ENCODE measurements at places on chromosomes 3 and 15. TPM values are rescaled to one million over a fixed set of nuclear protein-coding genes. Genes with fewer than 3 reads are reported as not detected.

REC114 gene
- not detected for total RNA-seq

HTR3E gene
- not detected for total RNA-seq

ALDH1L1 gene
- 10.9 TPM for total RNA-seq

ARRDC4 gene
- 19.1 TPM for total RNA-seq

ITPKA gene
- total RNA-seq: 0.29 TPM

ADGRG7 gene
- total RNA-seq: 0.51 TPM

LRRK1 gene
- total RNA-seq: 20.0 TPM

TBL1XR1 gene
- 200 TPM for total RNA-seq

B4GALT4 gene
- 21.9 TPM for total RNA-seq

DNA sequence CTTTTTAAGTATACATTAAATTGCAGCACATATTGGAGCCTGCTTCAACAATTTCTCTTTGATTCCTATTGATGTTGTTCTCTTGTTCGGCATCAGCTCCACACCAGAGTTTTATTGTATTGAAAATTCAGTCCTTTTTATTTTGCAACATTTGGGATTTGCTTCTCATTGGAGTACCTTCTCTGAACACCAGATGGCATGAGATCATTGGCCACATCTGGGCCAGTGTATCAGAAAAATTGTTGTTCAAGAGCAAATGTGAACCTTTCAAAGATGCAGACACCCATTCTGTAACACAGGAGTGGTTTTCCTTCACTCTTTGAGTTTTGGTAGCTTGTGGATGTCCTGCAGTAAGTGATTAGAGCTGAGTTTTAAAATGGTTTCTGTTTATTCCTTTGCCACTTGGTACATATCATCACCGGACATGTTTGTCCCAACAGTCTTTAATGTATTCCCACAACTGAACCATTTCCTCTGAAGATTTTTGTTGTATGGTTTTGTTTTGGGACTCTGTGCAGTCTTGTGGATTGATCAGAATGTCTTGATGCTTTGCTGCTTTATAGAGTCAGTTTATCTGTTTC is 96.1 kb downstream of the MCTP2 start:
- DNase-seq: no peak
- H3K27ac ChIP-seq: no peak overlapping the region
- H3K27me3 ChIP-seq: no peaks in the 10 kb centered on the region
- no peaks in the 10 kb centered on the region for H3K4me1 ChIP-seq
- no peak overlapping the region for H3K4me3 ChIP-seq

GRCh38 chr3:115699706-115700105 is 76.4 kb downstream of the GAP43 start:
- DNase-seq: no peak
- no peaks in the 10 kb centered on the region for H3K36me3 ChIP-seq
- H3K27me3 ChIP-seq: no peaks in the 10 kb centered on the region

DNA sequence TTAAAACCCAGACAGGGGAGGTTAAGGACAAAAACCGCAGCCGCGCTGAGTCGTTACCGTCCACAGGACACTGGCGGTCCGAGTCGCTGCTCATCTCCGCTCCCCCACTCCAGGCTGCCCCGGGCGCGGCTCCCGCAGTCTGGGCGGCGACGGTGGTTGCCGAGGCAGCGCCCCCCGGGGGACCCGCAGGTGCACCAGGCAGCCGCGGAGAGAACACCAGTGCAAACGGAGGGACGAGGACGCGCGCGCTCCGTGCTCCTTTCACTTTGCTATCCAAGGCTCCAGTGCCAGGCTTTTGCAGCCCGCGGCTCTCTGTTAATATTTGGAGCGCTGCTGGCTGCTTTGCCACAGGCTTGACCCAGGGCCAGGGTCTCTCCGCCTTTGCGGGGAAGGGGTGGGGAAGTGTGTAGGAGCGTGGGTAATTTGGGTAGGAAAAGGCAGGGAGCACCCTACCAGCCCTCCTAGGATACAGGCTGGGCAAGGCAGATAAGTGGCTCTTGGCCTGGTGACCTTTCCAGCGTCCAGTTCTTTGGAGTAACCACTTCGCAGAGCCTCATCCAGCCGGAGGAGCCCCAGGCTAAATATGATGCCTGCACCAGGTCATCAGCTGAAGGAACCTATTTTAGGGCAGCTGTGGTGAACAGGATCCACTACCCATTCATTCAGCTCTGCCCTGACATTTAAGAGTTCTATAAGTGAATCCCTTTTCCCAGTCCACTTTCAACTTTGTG is at the start of gene GADL1:
TSS of gene GADL1 (minus strand) at position 141 of the 731 bp plus-strand sequence. CDS start at position 94, 47 bp downstream.
- no peaks in the 10 kb centered on the region for H3K27me3 ChIP-seq
- H3K36me3 ChIP-seq: no peaks in the 10 kb centered on the region
- H3K4me3 ChIP-seq: peak within 1 kb of the TSS; percentile 99
- DNase-seq: peak; percentile 69

DNA sequence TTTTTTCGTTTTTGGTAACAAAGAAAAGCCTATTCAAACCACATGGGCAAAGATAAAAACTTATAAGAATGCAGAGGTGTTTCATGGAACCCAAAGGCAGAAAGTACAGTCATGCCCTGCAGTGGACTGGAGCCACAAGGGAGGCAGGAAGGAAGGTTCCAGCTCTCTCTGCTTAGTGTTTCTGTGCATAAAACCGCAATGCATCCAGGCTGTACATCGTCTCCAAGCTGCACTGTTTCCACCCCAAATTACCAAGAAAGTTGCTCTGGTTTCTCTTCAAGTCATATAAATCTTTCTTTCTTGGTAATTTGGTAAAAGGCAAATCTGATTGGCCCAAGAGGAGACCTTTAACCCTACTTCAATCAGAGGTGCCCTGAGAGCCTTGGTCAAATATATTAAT is 15.8 kb downstream of the TRAT1 start:
- no peak overlapping the region for H3K4me3 ChIP-seq
- no peaks in the 10 kb centered on the region for H3K36me3 ChIP-seq
- H3K27me3 ChIP-seq: no peaks in the 10 kb centered on the region
- no peak for DNase-seq
- no peaks in the 10 kb centered on the region for H3K4me1 ChIP-seq

GRCh38 chr3:60167186-60167585 is 1084.1 kb downstream of the FHIT start:
- no peaks in the 10 kb centered on the region for H3K4me1 ChIP-seq
- no peaks in the 10 kb centered on the region for H3K27me3 ChIP-seq
- H3K36me3 ChIP-seq: no peaks in the 10 kb centered on the region
- no peak overlapping the region for H3K4me3 ChIP-seq

DNA sequence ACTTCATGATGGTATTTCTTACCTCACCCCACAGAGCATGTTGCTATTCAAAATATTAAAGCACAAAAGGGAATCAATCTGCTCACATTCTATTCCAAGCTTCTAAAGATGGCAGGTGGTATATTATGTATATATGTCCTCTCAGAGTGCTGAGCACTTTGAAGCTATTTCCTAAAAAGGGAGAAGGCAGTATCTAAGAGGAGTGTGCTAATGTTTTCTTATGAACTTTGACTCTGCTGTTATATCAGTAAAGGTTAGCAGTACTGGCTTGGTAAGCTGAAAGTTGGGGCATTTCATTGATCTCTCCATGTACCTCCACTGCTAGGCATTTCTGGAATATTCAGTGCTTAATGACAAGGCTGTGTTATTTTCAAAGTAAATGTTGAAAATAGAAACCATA is 43.4 kb downstream of the IL1RAP start:
- no peaks in the 10 kb centered on the region for H3K36me3 ChIP-seq
- H3K4me3 ChIP-seq: no peak overlapping the region
- H3K4me1 ChIP-seq: no peaks in the 10 kb centered on the region
- H3K27ac ChIP-seq: no peak overlapping the region
- DNase-seq: no peak

GRCh38 chr3:46112296-46112695 is 85.0 kb upstream of the XCR1 start:
- no peak overlapping the region for H3K4me3 ChIP-seq
- H3K27me3 ChIP-seq: peaks cover under 1% of the 10 kb centered on the region
- no peaks in the 10 kb centered on the region for H3K4me1 ChIP-seq
- no peaks in the 10 kb centered on the region for H3K36me3 ChIP-seq

DNA sequence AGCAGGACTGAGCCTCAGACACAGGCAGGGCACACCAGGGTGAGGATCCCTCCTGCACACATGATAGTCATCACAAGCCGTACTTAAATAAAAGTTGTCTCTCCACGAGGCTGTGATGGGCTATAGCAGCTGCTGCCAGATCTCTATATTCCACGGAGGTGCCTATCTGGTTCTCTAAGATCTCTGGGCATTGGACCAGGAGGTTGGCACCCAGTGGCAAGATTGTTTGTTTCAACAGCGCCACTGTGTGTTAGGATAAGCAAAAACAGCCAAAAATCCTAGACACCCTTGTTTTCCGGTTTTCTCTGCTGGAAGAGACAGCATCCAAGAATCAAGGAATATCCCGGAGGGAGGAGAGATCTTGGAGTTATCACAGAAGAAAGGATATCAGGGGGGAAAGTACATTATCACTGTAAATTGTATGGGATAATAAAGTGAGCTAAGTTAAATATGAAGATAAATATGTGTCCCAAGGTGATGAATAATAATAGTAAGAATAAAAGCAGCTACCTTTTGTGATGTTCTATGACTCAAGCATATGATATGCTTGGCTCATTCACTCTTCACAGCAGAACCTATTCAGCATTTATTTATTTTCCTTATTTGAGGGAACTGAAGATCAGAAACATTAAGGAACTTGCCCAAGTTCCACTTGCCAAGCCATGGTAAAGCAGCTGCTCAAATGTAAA is 90.6 kb upstream of the AKAP13 start:
- no peaks in the 10 kb centered on the region for H3K4me1 ChIP-seq
- no peak for DNase-seq
- H3K27me3 ChIP-seq: no peaks in the 10 kb centered on the region
- no peak overlapping the region for H3K4me3 ChIP-seq
- H3K36me3 ChIP-seq: no peaks in the 10 kb centered on the region

GRCh38 chr3:146166415-146166821 is 5.4 kb upstream of the PLOD2 start:
- no peak for DNase-seq
- no peaks in the 10 kb centered on the region for H3K27me3 ChIP-seq
- peaks cover 13% of the 10 kb centered on the region for H3K4me1 ChIP-seq
- peak overlapping the region; percentile 48 for H3K4me3 ChIP-seq
- H3K27ac ChIP-seq: peak overlapping the region; percentile 28

GRCh38 chr3:166837535-166837934 is 542.6 kb downstream of the ZBBX start:
- H3K4me3 ChIP-seq: no peak overlapping the region
- H3K27ac ChIP-seq: no peak overlapping the region
- H3K27me3 ChIP-seq: no peaks in the 10 kb centered on the region
- H3K36me3 ChIP-seq: no peaks in the 10 kb centered on the region
- no peaks in the 10 kb centered on the region for H3K4me1 ChIP-seq

DNA sequence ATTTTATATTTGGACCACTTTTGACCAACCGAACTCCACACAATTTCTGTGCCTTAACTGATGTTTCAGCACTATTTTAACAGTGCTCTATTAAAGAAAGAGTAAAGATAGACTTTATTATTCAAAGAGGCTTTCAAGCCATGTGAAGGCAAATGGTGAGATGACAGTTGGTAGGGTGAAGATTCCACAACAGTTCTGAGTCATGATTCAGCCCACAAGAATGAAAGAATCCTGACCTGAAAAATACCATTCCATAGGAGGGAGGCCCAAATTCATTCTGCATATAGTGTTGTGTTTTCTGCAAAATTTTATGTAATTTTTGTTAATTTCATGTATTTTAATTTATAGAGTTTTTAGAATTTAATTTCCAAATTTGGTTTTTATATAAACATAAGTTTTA is 135.6 kb upstream of the STAC start:
- no peaks in the 10 kb centered on the region for H3K27me3 ChIP-seq
- no peak for DNase-seq
- no peak overlapping the region for H3K27ac ChIP-seq
- no peaks in the 10 kb centered on the region for H3K4me1 ChIP-seq

- H3K4me1 ChIP-seq: no peaks in the 10 kb centered on the region
- DNase-seq: peak; percentile 36
- no peak overlapping the region for H3K4me3 ChIP-seq
- H3K36me3 ChIP-seq: no peaks in the 10 kb centered on the region
These were observed 9.5 kb downstream of the SEMA4B start for GRCh38 chr15:90210593-90210992.

DNA sequence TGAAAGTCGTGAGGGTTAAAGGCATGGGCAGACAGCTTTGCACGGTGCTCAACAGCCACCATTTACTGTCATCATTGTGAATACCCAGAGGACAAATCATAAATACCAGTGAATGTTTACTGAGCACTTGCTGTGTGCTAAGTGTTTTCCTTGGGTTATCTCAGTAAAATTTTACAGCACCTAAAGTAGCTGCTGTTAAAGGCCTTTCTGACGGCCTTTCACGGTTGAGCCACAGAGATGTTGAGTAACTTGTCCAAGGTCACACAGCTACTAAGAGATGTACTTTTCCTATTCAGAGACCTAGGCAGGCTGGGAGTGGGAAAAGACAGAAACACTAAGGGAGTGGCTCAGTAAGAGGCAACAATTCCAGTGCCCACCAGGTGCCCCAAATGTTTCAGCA is 393 bp upstream of the CPNE9 start:
- H3K27me3 ChIP-seq: no peaks in the 10 kb centered on the region
- H3K4me3 ChIP-seq: no peak overlapping the region
- peaks cover 5% of the 10 kb centered on the region for H3K36me3 ChIP-seq
- no peaks in the 10 kb centered on the region for H3K4me1 ChIP-seq

DNA sequence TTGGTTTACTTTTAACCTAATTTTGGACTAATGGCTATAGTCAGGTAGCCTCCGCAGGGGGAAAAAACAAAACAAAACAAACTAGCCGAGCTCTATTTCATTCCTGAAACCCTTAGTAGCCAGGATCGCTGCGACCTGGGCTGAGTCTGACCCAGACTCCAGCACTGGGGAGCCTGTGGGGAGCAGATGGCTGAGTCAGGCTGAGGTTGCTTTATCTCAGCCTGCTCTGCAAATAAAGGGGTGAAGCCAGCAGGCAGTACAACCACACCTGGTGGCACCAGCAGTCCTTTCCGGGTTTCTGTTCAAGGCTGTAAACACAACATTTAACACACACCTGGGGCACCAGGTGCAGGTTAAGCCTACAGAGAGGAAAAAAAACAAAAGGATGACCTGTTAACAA is 27.3 kb downstream of the ABHD2 start:
- no peak for DNase-seq
- no peak overlapping the region for H3K4me3 ChIP-seq
- no peaks in the 10 kb centered on the region for H3K27me3 ChIP-seq
- H3K27ac ChIP-seq: peak overlapping the region; percentile 58

Measured in aorta (tissue), 5 donors.